DMS153 (cell line): ENCODE measurements at places on chromosomes 7 and 10.

DNA sequence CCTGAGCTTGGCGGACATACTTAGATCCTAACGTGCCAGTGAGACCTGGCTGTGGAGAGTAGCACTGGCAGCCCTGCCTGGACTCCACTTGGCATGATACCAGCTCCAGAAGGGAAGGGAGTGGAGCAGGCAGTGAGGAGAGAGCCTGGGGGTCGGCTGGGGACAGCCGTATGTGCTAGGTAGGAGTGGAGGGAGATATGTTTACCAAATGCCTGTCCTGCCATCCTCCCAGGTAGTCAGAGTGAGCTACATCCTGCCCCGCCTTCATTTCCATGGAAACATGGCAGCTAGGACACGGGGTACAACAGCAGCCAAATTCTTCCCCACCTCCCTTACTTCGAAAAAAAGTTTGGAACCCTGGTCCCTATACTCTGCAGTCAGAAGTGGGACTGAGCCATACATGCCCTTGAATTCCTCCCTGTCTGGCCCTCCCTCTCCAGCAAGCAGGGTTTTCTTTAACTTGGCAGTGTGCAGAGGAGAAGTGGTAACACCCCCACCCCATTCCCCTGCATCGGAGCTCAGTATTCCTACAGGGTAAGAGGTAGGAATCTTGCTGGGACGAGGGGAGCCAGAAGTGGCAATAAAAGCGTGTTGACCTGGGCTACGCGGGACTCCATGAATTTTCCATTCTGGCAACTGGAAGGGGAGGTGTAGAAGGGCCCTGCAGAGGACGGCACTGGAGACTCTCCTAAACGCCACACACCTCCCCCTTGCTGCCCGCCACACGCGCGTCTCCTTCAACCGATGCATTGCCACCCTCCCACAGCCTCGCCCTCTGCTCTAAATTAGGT, 20.0 kb upstream of the SMO start:
- peak; percentile 36 for DNase-seq

DNA sequence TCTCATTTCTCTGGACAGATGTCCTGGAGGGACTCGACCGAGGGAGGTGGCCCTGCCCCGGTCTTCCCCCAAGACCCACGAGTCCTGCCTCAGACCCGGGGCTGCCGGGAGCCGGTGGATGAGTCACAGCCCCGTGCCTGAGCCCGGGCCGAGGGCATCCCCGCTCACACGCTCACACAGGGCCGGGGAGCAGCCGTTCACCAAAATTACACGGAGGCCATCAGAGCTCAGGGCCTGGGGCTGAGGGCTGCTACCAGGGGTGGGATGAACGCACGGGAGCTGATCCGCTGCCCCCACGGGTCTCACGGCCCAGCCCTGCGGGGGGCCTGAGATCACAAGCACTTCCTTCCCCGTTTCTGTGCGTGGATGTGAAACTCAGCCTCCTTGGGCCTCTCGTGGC, 17.5 kb downstream of the FAM20C start:
- no peak for DNase-seq

DNA sequence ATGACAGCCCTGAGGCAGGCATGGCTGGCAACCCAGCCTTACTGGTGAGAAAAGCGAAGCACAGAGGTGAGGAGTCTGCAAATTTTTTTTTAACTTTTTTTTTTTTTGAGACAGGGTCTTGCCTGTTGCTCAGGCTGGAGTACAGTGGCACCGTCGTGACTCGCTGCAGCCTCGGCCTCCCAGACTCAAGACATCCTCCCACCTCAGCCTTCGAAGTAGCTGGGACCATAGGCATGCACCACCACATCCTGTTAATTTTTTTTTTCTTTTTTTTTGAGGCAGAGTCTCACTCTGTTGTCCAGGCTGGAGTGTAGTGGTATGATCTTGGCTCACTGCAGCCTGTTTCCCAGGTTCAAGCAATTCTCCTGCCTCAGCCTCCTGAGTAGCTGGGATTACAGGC, 35.1 kb upstream of the DLG5 start:
- DNase-seq: no peak

- no peak for DNase-seq
Measured at GRCh38 chr7:302054-302992, 12.4 kb downstream of the FOXL3 start.

GRCh38 chr10:89555688-89556445, 20.5 kb upstream of the SLC16A12 start:
- DNase-seq: no peak

- no peak for DNase-seq
Measured at GRCh38 chr7:106535234-106535932, 125.6 kb downstream of the CCDC71L start.

- DNase-seq: no peak
Measured at GRCh38 chr7:99124751-99125504, 19.0 kb downstream of the SMURF1 start.

DNA sequence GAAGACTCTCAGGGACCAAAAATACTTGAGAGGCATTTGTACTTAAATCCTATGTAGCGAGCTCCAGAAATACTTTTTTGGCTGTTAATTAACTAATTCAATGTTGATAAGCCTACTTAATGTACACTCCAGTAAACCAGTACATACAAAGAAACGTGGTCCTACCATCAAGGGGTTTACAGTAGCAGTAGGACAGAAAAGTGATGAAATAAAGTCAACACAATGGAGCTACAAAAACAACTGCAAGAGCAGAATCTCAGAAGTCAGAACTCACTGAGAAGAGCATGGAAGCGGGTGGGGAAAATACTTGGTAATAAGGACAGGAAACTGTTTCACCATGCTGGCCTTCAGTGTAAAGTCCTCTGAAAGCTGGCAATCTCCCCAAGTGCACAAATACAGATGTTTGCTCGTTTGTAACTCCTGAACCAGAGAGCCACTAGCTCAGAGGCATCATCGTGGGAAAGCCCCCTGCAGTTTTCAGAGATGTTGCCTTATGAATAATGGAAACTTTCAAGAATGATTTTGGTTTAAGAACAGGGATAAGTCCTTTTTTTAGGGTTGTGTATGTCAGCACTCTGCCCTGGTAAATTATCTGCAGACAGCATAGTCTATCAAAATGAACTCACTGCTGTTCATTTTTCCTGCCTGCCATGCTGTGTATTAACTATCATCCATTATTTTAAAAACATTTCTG, 233.2 kb downstream of the SORCS1 start:
- DNase-seq: no peak

DNA sequence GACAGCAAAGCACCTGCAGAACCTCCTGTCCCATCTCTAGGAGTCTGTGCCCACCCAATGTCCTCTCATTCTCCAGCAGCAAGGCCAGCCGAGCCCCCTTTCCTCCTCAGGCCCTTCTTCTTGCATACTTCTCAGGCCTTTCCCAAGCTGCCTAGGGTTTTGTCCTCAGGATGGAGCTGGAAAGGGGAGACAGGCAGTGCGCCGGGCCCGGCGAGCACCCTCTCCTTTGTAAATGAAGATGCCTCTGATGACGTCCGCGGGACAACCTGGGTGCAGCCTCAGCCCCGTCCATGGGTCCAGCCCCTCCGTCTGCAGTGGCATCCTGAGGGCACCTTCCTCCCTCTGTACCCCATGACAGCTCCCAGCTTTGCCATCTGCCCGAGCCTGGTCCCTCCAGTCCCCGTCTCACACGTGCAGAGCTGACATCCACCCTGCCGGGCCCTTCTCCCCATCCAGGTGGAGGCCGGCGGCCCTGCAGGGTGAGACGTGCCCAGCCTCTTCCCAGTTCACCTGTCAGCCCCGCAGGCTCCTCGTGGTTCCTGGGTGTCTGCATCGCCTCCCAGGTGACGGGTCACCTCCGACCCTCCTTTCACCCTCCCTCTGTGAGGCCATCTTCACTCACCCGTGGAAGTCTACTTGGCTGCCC, 36.4 kb downstream of the JAKMIP3 start:
- no peak for DNase-seq

DNA sequence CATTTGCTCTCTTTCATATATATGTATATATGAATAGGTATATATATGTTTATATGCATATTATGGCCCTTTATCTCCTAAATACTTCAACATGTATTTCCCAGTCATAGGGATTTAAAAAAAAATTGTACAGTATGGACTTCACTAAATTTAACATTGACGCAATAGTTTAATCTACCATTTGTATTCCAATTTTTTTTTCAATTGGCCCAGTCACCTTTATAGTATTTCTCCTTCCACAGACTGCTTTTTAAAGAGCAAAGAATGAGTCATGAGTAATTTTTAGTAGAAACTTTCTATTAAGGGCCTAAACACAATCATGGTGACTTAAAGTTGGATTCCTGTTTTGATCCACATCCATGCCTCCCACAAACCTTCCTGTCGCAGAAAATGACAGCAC, 20.5 kb downstream of the CCSER2 start:
- DNase-seq: no peak

GRCh38 chr7:21753071-21753470, 192.6 kb downstream of the CDCA7L start:
- no peak for DNase-seq

GRCh38 chr7:43195256-43195655, 82.8 kb downstream of the HECW1 start:
- no peak for DNase-seq

GRCh38 chr7:137462074-137462715, 118.7 kb upstream of the PTN start:
- DNase-seq: no peak

DNA sequence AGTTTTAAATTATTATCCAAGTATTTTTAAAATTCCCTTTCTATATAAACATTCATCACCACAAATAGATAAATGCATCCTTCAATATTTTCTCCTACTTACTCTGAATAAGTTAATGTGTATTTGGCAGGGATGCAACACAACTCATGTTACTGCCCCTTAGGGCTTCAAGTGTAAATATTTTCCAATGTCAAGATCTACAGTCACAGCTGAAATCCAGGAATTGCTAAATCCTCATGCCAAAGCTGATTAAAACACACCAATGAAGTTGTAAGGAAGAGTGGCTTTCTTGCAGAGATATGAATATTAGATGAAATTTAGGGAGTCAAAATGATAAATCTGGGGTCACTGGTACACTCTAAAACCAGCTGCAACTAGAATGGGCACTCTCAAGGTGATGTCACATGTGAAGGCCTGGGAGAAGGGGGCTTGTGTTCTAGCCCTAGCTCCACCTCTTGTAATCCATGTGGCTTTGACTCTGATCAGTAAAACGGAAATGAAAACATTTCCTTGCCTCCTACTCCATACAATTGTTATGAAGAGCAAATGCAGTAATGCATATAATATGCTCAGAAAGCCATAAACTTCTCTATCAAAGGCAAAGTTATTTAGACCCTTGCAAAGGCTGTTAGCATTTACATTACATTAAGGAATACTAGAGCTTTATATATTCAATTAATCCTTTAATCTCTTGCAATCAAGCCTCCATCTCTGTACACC, 228.1 kb upstream of the NFE2L3 start:
- no peak for DNase-seq
